ENCODE measurements at places on chromosomes 7 and 10.
A peak's percentile ranks its signal among the peaks of the same experiment; 100 is the strongest.

DNA sequence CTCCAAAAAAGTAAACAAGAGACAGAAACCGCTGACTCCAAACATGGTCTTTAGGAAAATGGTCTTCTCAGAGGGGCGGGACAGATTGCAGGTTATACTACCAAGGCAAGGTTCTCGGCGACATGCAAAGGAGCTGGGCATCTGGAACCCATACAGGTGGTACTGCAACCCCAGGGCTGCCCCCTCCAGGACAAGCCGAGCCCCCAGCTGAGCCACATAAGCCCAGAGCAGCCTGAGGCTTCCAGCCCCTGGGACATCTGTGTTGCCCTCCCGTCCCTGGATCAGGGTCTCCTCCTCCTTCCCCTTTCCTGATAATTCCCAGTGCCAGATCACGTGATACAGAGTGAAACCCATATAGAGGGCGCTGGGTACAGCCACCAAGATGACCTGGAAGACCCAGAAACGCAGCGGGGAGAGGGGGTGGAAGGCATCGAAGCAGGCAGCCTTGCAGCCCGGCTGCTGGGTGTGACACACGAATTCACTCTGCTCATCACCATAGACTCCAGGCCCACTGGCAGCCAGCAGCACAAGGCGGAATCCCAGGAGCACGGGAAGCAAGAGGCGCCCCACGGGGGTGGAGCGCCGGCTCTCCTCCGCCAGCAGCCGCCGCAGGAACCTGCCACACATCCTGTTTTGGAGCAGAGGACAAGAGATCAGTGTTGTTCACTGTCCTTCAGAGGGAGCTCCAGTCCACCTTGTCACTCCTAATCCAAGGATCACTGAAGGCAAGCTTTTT, at the start of gene GJC3:
Gene GJC3 (minus strand): TSS at position 627 of the 736 bp plus-strand sequence. CDS start 0 bp downstream, at position 627.
- DNase-seq, result peak; percentile 53

GRCh38 chr10:33234831-33235237, 99.6 kb downstream of the NRP1 start:
- peak; percentile 68 for DNase-seq

DNA sequence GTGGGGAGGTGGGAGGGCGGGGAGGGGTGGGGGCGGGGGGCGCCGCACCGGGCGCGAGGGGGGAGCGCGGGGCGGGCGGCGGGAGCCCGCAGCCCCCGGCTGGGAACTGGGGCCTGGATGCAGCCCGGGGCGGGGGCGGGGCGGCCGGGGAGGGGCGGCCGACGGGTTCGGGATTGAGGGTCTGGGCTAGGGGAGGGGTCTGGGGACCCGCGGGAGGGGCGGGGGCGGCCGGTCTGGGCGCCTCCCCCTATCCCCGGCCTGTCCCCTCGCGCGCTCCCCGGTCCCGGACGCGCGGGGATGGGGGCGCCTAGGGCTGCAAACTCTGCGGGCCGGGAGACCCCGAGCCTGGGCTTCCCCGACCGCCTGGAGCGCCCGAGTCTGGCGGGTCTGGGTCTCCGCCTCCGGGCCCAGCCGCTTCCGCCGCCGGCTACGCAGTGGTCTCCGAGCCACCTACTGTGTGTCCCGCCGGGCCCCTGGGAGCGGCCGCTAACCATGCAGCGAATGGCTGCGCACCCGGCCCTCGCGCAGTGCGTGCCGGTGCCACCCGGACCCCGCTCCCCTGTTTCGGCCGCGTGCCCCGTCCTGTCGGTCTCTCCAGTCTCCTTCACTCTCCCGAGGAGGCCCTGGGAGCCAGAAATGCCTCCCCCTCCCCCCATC, 375 bp upstream of the FGF8 start:
- DNase-seq, result no peak

GRCh38 chr7:75722373-75722772, 16.4 kb downstream of the HIP1 start:
- no peak for DNase-seq

DNA sequence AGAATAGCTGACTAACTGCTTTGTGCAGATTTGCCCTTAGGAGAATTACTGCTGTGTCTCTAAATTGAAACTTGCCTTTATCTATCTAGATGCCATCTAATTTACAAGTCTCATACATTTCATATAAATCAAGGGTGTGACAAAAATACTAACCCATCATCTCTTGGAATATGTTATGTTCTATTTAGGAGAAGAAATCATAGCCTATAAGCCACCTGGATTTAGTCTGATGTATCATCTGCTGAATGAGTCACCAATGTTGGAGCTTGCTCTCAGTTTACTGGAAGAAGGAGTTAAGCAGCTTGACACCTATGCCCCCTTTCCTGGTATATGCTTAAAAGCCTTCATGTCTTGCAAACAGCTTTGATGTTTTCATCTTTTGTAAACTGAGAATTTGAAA, 43.5 kb downstream of the NUP205 start:
- DNase-seq, result peak; percentile 3

DNA sequence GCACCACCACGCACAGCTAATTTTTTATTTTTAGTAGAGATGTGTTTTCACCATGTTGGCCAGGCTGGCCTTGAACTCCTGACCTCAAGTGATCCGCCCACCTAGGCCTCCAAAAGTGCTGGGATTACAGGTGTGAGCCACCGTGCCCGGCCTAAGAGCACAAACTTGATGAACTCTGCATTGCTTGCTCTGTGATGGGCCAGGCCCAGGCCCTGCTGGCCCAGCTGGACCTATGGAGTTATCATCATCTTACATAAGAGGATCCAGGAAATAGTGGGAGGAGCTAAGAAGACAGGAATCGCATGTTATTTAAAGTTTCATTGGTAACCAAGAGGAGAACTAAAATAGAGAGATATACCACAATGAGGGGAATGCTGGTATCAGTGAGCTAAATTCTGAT, 86.9 kb downstream of the DAGLB start:
- DNase-seq, result no peak

DNA sequence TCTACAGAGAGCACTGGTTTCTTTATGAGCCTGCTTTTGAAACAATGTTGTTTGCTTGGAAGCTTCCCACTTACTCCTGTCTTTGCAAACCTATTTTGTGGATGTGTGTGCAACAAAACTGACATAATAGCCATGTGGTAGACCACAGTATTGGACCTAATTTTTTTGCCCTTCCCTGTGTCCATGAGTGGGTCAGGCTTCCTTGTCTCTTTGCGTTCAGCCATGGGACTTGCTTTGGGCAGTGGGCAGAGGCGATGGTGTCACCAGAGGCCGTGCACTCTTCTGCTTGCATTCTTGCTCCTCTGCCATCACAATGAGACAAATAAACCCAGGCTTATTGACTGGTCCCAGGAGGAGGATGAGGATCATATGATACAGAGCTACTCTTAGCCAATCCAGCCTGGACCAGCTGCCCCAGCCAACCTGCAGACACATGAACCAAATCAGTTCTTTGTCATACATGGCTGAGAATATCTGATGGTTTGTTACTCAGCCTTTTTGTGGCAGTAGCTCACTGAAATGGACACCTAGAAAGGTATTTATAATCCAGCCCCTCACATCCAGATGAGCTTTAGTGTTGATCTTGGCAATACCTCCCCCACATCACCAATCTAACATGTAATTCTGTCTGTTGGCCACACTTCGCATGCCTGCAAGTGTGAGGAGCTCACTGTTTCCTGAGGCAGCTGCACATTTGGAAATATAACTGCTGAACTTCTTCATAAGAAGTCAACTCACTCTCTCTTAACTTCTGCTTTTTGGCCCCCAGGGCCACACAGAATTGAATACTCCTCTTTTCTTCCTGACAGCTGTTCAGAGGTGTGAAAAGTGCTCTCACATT, 427.8 kb upstream of the ZMIZ1 start:
- DNase-seq, result no peak

DNA sequence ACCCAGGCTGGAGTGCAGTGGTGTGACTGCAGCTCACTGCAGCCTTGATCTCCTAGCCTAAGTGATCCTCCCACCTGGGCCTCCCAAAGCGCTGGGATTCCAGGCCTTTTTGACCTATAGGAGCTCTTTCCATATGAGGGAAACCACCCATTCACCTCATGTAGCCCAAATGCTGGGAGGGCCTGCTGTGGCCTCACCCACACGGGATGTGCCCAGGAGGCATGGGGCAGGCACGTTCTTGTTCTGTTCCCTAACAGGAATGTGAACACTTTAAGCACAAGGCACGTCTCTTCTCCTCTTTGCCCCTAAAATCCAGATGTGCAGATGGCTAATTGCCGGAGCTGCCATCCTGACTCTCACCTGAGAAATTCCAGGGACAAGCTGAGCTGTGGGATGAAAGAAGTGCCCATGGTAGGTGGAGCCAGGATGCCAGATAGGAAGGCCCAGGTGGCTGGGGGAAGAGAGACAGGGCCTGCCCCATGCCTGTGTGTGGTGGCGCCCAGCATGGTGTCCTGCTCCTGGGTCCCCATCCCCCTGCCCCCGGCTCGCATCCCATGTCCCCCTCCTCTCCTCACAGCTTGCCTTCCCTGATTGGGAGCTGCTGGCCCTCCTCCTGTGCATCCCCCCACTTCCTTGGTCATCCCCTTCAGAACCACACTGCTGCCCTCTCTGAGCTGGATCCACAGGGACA, 17.3 kb downstream of the CAMK2B start:
- DNase-seq, result no peak

GRCh38 chr10:58546722-58547445, 34.2 kb downstream of the BICC1 start:
- DNase-seq, result no peak

DNA sequence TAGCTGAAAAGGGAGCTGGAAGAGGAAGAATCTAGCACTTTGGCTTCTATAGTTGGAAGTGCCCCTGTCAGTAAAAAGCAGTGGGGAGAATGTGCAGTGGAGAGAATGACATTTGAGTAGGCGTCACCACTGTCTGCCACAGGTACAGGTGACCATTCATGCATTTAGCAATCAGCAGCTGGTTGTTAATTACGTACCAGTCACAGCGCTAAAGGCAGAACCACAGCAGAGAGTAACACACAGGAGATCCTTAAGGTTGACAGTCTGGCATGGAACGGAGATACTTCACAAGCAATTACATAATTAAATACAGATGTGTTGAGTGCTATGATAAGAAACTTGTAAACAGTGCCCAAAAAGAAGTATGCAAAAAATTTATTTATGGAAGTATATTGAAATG, 24.8 kb downstream of the C10orf67 start:
- DNase-seq, result peak; percentile 21

DNA sequence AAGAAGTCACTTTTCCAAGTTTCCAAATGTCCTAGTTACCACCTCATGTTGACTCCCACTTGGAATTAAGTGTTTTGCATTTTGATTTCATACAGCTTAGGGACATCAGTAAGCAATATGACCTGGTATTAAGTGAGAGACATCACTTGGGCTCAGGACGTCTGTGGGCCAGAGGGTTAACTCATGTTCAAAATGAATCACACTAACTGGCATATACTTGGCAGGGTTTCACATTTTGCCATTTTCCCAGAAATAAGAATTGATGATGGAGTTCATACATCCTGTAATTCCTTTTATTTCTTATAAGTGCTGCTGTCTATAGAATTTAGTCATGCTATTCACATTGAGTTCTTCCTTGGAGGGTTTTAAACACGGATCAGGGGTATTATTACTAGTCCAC, 516.5 kb downstream of the PHTF2 start:
- DNase-seq, result no peak

DNA sequence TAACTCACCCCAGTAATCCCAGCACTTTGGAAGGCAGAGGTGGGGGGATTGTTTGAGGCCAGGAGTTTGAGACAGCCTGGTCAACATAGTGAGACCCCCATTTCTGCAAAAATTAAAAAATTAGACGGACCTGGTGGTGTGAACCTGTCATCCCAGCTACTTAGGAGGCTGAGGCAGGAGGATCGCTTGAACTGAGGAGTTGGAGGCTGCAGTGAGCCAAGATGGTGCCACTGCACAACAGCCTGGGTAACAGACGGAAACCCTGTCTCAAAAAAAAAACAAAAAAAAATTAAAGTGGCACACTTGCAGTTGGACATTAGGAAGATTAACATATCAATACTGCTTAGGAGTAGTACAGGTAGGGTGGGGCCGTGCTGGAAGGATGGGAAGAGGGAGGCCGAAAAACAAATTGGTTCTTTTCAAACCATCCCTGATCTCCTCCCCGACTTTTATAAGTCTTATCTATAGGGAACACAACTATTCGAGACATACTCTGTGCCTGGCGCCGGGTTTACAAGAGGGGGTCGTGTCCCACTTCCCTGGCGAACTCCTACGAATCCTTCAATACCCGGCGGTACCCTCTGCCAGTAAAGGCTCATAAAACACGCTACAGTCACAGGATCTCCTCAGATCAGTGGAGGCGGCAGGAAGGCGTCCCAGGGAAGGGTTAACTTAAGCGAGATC, 628 bp downstream of the TAF6 start:
- DNase-seq, result no peak

GRCh38 chr10:128518000-128518399, 391.8 kb upstream of the MKI67 start:
- DNase-seq, result no peak

GRCh38 chr10:133035952-133036351, 51.8 kb upstream of the ADGRA1 start:
- no peak for DNase-seq

DNA sequence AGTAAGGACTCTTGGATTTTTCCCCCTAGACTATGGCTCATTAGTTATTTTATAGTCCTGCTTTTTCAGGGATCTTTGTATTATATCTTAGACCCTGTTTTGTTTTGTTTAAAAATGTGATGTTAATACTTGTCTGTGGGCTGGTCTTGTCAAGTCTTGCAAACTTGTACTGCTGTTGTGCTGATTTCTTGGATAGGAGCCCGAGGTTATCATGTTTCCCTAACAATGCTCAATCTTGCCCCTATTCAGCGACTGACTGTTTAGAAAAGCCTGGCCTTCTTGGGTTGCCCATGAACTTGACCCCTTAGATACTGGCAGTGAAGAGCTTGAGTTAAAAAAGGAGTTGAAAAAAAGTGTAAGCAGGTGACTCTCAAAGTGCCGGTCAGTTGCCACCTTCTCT, 115.7 kb downstream of the KIAA1217 start:
- no peak for DNase-seq

- DNase-seq, result no peak
These were observed 271.9 kb downstream of the LRMDA start for GRCh38 chr10:75703191-75703854.

- DNase-seq, result no peak
These were observed 301.2 kb downstream of the PLXDC2 start for GRCh38 chr10:20117471-20117870.

GRCh38 chr10:19917751-19918478, 101.7 kb downstream of the PLXDC2 start:
- peak; percentile 11 for DNase-seq

- no peak for DNase-seq
These were observed 129.2 kb downstream of the KIF20B start for GRCh38 chr10:89830624-89831023.

GRCh38 chr10:32333849-32334248, 13.1 kb downstream of the EPC1 start:
- DNase-seq, result no peak

DNA sequence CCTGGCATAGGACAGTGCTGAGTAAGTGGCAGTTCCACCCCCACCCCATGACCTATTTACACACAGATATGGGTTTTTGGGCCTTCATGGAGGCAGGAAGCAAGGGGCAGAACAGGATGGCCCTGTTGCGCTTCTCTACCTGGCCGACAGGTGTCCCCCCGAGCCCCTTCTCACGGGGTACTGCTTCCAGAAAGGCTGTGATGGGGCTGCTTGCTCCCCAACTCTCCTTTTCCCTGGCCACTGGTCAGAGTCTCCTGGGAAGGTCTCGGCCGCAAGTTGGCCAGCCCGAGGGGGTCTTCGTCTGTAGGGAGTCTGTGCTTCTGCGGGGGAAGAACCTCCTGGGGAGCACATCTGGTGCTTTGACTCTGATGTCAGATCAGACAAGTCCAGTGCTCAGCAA, 139.8 kb upstream of the TNS3 start:
- no peak for DNase-seq

Measured in fibroblast of skin of right quadriceps (primary cell).